Astrocyte (in vitro differentiated cells and primary cell): ENCODE measurements at places on chromosomes 13 and 19.

DNA sequence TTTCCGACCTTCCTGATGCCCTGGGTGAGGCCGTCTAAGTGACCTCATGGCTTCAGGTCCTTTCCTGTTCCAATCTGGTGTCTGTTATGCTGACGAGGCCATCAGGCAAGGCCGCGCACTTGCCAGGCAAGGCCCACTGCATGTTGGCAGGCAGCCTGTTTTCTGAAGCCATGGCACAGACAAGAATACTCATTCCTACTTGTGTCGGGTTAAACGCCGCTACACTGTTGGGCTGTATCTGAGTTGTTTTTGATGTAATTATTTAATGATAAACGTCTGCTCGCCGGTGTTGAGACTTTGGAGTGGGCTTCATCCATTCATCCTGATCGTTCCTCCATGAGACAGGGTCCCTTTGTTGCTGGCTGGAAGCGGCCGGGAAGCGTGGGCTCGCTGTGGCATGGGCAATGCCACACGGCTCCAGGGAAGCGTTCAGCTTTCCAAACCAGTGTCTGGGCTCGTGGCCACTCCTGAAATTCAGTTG, 92.1 kb downstream of the ATP11A start:
- DNase-seq: peak; percentile 56

GRCh38 chr19:38508507-38508906, 75.0 kb downstream of the RYR1 start:
- no peak for DNase-seq

GRCh38 chr13:59658738-59659330, 504.9 kb downstream of the DIAPH3 start:
- no peak for DNase-seq

DNA sequence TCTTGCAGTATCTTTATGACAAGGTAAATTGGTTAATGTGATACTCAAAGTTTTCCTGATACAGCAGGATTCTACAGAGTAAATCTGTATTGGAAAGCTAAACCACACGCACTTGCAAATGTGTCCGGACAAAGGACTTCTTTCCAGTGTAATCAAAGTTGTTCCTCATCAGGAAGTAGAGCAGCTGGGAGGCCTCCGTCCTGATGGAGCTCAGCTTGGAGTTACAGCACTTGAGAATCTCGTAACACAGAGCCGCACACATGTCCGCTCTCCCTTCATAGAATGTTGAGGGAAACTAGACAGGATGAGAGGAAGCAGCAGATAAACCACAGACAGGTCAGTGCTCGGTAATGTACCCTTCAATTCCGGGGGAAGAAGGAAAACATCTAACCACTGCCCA, 78.8 kb upstream of the SLC15A1 start:
- DNase-seq: no peak

DNA sequence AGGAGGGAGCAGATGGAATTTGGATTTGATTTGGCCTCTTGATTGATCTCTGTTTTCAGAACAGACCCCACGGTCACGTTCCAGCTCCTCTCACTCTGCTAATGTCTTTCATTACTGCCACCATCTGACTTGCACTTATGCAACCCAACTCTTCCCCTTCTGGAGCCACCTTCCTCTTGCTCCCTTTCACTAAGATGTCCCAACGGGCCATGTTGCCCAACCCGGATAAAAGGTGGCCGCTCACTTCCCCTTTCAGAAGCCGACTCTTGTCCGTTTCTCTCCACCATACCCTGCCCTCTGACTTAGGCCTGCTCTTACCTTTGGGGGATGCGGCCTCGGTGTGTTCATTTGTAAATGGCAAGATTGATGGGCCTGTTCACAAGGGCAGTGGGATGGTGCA, 27.4 kb upstream of the CYP4F8 start:
- no peak for DNase-seq

GRCh38 chr13:40102360-40102727, 446.9 kb downstream of the COG6 start:
- no peak for DNase-seq

DNA sequence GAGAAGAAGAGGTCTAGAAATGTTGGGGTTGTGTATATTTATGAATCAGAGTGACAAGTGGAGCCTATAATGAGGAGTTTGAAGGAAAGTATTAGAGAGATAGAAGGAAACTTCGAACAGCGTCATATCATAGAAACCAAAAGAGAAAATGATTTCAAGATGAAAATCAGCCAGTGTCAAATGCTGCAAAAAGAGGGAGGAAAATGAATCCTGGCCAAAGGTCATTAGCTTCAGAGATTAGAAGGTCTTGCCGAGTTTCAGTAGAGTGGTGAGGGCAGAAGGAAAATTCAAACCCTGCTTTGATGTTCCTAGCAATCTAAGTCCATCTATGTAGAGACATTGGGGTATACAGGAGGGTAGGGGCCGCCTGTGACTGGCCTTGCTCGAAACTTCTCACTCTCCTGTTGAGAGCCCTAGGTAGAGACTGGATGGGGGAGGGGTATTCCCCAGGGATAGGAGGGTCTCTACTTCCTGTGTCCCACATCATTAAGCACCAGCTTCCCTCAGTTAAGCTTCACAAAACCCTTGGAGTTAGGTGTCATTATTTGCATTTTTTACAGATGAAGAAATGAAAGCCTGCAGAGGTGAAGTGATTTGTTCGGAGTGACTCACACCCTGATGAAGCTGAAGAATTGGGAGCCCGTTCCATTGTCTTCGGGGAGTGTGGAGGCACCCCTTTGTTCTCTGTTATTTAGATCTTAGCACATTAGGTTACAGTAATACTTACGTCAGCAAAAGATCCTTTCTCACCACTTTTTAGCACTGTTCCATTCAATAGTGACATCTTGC, 62.8 kb downstream of the FGF9 start:
- no peak for DNase-seq

DNA sequence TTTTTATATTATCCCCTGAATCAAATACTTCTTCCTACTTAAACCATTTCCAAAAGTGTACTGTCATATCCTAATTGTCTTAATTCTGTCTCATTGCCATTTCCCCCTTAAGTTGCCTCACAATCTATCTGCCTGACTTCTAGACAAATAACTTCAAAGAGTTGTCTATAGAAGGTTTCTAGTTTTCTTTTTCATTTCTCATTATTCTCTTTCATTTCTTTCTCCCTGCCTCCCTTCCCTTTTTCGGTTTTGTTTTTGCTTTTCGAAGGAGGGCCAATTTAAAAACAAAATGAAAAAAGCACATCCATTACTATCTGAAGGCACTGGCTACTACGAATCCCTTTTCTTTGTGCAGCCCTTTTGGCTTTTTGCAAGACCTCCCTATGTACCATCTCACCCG, 367.2 kb downstream of the DNAJC15 start:
- DNase-seq: no peak

DNA sequence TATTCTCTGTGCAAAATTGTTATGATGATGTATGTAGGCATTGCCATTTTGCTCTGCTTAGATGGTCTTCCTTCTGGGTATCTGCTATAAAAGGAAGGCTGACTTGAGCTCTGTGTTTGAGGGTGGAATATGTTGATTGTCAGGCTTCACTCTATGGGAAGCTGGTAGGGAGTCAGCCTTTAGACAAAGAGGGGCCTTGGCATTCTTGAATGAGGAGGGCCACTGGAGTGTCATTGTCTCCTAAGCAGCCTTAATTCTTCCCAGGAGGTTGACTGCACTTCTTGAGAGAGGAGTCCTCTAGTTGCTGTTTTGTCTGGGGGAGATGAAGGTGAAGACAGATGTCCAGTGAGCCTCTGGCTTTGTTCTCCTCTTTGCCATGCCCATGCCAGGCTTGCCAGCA, 266.8 kb downstream of the KCNRG start:
- no peak for DNase-seq

DNA sequence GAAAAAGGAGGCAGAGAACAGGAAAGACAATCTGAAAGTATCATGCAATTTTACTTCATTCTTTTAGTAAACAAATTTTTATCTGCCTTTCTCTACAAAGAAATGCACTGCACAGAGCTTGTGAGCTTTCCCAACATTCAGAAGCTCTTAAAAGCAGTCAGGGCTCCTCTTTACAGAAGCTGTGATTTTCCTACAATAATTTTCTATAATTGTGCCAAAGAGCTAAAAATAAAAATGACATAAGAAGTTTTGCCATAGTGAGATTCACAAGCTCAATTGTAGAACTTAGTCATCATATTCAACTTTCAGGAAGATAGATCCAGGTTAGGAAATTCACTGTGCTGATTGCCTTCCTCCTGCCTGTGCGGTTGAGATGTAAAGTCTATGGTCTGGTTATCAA, 341.4 kb downstream of the PCDH9 start:
- peak; percentile 7 for DNase-seq

DNA sequence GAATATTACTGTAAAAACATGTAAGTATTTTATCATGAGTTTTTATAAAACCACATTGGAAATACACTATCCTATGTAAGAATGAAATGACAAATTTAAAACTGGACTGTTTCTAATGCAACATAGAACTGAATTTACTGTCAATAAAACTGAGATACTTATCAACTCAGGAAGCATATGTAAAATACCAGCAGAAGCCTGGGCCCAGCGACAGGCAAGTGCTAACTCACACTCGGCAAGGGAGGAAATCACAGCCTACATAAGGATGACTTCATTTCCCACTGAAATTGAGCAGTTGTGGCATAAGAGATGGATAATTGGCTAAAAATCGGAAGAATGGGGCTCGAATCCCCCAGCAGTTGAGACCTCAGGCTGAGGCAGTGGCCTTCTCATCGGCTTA, 12.1 kb downstream of the PROZ start:
- DNase-seq: no peak

DNA sequence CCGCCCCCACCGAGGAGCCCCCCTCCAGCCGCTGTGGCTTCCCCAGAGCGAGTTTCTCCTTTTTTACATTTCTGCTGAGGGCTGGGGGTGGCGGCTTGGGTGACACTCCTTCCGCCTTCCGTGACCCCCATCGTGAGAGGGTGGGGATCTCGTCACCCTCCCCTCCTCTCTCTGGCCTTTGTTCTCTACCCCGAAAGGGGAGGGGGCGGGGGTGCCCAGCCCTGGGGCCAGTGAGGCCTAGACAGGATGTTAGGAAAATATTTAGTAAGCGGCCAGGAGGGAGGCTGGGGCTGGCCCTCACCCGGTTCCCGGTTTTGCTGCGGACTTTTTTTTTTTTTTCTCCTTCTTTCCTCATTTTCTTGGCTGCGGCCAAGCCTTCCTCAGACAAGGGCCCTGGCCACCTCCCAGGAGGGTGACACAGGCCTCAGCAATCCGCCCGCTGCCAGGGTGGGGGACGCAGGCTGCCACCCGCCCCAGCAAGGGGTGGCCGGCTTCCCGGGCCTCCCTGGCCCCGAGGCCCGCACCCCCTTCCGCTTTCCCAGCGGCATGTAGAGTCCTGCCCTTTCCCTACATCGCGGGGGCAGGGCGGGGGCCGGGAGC, 3.9 kb downstream of the MIDN start:
- peak; percentile 93 for DNase-seq

DNA sequence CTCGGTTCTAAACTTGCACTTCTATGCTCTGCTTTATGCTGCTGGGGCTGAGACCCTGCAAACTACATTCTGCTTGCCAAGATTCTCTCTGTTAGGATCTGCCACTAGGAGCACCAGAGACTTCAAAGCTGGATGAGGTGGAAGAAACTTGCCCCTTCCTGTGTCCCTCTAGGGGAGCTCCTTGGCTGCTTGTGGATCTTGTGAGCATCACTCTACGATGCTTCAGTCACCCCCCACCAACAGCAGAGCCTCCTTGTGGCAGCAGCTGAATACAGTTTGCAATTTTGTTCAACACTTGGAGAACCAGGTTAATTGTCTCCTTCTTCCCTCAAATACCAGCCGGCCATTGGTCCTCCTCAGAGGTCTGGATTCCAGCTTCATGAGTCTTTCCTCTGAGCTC, 310.6 kb downstream of the FGF14 start:
- DNase-seq: no peak

DNA sequence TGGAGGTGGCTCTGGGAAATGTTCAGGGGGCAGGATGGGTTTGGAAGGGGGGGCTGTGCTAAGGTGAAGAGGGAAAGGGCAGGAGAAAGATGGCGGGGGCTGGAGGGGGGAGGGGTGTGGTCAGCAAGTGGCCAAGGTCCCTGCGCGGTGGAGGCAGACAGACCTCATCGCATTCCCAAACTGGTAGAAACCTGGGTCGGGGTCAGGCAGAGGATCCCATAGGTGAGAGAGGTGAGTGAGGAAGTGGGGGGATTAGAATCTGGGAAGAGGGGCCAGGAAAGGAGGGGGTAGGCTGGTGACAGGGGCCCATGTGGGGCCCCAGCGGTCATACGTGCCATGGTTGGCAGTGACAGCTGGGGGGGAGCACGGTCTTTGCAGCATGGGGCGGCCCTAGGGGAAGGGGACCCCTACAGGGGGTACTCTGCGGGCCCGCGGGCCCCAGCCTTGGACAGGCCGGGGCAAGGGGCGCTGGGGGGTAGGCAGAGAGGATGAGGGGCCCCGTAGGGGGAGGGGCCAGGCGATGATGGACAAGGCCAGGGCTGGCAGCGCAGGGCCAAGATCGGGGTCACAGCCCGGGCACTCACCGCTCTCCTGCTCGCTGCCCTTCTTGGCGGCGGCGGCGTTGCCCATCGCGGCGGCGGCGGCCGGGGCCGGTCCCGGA, 514 bp downstream of the PRKACA start:
- DNase-seq: no peak

DNA sequence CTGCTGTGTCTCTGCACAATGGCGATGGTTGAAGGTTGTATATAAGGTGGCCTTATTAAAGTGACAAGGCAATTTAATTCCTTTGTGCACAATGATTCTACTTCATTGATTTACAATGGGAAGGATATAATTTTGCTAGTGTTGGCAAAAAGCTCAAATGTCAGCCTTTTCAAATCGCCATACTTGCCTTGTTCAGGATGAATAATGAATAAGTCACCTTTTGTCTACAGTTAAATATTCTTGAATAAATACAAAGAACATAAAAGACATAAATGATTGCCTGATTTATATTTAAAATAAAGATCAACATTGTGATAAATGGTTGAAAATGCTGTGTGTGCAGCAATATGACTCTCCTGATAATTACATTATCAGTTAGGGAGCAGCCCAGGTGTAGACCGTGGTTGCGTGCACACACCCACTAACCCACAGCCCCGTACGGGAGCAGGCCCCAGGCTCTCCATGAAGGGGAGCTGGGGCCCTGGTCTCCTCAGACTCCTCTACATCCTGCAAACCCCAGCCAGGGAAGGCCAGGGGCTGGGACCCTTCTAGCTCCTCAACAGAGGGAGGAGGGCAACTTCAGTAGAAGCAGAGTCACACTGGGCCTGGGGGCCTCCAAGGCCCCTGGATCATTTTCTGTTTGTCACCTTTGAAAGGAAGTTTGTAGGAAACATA, 64.9 kb downstream of the TEX29 start:
- DNase-seq: no peak

GRCh38 chr13:83503424-83503823, 378.9 kb downstream of the SLITRK1 start:
- DNase-seq: peak; percentile 25

DNA sequence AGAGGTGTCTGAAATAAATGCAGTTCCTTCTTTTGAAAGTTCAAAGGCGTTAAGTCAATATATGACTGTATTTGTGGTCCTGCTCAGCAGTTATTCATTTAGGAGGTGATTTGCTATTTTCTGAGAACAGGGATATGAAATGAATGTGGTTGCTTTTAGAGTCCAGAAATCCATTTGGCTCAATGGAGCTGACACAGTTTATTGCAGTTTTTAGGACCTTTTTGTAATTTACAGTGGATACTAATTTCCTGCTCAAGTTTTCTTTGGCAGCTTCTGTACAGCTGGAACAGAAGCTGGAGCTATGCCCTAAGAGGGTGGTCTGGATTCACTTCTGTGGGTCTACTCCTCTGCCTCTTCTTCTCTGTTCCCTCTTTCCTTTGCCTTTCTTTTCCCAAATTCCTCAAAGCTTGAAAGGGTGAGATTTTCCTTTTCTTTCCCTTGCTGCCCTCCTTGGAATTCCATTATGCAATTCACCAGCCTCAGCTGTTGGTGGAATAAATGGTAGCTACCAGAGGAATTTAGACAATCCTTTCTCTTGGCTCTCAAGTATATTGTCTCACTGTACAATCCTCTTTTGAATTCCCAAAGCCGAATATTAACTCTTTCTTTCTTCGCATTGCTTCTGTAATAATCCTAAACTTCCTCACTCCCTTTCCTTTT, 39.9 kb downstream of the ITGBL1 start:
- DNase-seq: peak; percentile 59
